Progenitor cell of endocrine pancreas (in vitro differentiated cells): ENCODE measurements at places on chromosomes 1 and 21.

- no peak for DNase-seq
Measured at GRCh38 chr21:37219761-37220432, 47.2 kb downstream of the VPS26C start.

GRCh38 chr1:41641941-41642527 is 157.6 kb upstream of the EDN2 start:
- DNase-seq = no peak

DNA sequence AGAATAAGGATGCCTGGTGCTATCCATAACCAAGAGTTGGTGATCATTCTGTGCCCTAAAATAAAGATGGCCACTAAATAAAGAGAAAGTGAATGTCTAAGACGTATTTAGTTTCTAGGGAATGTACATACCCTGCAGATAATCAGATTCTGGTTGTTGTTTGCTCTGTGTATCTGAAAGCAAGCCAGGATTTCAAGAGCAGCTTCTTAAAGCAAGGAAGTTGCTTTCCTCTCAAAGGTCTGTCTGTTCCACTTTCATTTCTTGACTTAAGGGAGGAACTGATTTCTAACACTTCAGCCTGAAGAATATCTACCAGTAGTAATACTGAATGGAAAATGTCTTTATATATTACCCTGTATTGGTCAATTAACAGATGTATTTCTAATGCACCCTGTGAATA is 88.8 kb downstream of the KIF1B start:
- DNase-seq = no peak

DNA sequence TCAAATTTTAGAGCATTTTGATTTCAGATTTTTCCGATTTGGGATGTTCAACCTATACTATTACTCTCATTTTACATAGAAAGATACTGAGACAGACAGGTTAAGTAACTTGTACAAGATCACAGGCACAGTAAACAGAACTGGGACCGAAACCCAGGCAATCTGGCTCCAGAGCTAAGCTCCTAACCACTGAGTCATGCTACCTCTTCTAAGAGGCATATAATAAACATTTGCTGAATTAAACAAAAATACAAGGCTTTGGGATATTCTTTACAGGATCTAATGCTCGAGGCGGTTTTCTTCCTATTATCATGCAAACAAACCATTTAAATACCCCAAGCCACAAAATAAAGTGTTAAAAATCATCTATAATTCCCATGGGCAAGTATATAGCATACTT is 50.3 kb downstream of the MCOLN2 start:
- DNase-seq = no peak

DNA sequence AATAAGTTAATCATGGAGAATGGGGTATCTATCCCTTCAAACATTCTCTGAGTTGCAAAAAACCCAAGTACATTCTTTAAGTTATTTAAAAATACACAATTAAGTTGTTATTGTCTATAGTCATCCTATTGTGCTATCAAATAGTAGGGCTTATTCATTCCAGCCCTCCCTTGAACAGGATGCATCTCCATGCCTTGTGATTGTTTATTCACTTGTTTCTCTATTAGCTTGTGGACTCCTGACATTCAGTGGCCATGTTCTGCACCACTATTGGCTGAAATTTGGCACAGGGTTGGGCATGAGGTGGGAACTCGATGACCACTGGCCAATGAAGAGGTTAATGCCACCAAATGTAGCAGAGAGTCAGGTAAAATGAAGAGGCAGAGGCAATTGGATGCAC is 272.8 kb downstream of the TNR start:
- DNase-seq = no peak

DNA sequence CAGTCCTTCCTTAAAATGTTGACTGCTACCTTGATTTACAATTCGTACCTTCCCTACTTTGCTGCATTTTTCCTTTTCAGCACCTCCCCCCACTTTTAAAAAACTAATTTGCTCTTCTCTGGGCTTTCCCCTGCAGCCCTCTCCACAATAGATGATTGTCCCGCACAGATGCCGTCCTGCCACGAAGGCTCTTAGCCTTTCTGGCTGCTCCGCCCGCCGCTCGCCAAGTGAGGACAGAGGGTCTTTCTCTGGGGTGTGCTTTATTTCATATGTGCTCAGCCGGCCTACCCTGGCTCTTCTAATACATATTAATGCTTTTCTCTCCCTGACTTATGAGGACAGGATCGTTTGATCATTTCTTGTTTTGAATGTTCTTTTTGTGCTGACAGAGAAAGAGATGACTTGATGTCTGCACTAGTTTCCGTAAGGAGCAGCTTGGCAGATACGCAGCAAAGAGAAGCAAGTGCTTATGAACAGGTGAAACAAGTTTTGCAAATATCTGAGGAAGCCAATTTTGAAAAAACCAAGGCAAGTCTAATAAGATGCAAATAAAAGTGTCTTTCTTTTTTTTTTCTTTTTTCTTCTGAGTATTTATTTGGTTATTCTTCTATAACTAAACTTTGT is 60.6 kb downstream of the SDCCAG8 start:
- no peak for DNase-seq

DNA sequence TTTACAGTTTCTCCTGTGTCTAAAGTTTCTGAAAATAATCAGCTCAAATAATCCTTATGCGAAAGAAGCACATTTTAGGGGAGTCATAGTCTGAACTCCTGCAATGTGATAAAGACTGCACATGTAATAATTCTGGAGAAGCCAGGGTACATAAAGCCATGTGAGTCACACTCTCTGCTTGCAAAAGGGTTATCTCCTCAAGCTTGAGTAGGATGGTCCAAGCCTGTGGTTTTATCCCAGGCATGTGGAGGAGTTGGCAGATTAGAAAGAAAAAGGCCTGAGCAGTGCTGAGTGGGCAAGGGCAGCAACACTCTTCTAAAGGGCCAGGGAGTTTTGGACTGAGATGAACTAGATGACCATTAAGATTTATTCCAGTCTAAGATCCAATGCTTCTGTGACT is 220.4 kb downstream of the RHOU start:
- DNase-seq = no peak
